Activated CD4-positive, alpha-beta memory T cell treated with anti-CD3 and anti-CD28 coated beads for 36 hours (primary cell): ENCODE measurements at places on chromosomes 3 and 15.

GRCh38 chr3:21528291-21528995 is 222.6 kb downstream of the ZNF385D start:
- no peak for DNase-seq

GRCh38 chr3:45154641-45155147 is 8.5 kb upstream of the CDCP1 start:
- DNase-seq = no peak

DNA sequence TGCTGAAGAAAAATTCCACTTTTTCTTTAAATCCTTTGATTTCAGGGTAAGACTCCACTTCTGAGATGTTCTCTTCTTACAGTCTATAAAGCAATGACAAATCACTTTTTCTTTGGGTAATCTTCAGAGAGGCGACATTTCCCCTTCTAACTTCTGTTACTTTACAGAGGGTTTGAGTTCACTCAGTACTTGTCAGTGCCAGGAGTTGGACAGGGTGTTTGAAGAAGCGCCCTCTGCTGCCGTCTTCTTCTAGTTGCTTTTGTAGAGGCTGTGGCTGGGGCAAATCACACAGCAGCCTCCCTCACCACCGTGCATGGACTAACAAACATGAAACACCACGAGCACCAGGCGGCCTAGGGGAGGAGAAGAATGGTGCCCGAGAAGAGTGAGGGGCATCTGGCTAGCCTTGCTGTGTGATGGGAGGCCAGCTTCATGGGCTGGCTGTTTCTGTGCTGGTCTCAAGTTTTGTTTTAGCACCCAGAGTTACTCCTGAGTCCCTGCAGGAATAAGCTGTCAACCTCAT is at the start of gene CD80:
Gene CD80, minus strand, starts transcription at position 174 of the 523 bp plus-strand sequence. CDS start 1,886 bp downstream, outside the sequence.
- peak; percentile 84 for DNase-seq

DNA sequence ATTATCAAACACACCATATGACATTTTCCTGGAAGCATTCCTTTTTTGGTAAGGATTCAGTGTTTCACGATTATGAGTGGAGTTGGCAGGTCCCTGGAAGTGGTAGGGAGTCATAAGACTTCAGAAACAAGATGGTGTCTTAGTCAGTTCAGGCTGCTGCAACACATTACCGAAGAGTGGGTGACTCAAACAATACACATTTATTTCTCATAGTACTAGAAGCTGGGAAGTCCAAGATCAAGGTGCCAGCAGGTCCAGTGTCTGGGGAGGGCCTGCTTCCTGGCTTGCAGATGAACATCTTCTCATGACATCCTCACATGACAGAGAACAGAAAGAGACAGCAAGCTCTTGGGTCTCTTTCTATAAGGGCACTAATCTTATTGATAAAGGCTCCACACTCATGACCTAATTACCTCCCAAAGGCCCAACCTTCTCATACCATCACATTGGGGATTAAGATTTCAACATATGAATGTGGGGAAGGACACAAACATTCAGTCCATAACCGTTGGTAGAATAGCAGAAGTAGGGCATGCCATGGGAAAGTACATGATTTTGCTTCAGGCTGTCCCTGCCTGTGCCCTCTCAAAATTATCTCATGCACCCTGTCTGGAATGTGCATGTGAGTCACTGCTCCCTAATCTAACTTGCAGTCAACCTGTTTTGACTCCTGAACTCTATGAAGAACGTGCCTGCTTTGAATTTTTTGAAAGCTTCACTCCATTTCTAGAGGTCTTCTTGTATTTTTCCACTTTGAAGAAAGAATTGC is 72.5 kb downstream of the GTPBP8 start:
- no peak for DNase-seq

GRCh38 chr15:89912674-89913396 is at the start of gene ARPIN:
TSS of gene ARPIN (minus strand) at chr15:89912952. CDS start at chr15:89912835, 117 bp downstream.
- DNase-seq = no peak

- no peak for DNase-seq
These were observed 56.0 kb upstream of the FAM3D start for GRCh38 chr3:58722561-58722960.
